ENCODE measurements at places on chromosomes 5 and 9.

DNA sequence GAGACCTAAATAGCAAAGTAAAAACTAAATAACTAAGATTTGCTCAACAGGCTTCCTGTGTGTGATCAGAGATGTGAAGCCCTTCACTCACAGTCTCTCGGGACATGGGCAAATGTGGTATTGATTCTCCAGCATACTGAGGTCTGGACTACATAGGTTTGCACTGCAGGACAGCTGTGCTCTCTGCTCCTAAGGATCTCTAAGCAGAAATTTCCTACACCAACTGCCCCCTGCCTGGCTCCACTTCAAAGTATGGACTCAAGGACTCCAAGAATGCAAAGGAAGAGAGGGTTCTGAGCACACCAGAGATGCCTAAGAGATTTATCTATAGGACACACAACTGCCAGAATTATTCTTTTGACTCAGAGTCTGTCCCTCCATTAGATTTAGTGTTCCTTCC, 487.2 kb downstream of the SEMA5A start:
- DNase-seq: no peak

DNA sequence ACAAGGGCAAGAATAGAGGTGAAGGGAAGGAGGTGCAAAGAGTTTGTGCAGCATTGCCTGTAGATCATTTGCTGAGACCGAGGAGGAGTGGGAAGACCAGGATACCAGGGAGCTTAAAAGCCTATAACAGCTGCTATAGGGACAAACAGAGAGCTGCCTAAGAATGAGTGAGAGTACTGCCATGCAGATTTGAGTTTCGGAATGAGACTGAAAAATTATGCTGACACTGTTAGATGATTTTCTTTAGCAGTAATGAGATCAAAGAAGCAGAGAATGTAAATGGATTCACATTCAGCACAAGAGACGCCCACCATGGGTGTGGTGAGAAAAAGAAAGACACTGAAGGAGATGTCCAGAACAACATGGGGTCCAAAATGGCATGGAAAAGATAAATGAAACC, 69.7 kb downstream of the EPB41L4A start:
- no peak for DNase-seq

DNA sequence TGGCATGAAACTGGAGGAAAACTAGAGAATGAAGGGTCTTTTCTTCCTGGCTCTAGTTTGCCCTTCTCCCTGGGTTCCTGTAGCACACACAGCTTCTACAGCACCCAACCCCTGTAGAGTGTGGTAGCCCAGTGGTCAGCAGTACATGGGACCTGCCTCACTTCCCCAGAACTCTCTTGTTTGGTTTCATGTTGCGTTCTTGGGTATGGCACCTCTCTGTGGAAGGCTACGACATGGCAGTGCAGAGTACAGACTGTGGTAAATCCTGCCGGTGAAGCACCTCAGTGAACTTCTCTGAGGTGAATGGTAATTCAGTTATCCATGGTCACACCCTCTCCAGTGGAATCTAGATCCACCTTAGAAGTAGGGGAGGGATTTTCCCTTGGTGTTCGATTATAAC, 105.5 kb downstream of the TLR4 start:
- no peak for DNase-seq

DNA sequence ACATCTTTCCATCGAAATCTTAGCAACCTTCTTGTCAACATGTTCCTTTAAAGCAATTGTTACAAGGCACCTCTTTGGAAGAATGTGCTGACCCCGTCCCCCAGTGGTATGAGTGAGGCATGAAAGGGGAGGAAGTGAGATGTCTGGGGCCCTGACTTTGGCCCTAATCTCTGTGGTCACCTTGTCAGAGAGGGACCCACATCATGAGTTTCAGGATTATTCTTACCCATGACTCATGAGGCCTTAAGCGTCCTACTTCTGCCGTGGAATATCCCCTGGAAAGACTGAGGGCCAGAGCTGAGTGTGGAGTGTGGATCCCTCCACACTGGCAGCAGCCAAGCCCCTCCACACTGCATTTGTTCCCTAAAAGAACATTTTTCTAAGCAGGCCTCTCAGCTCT, 81.2 kb downstream of the FSTL4 start:
- no peak for DNase-seq

DNA sequence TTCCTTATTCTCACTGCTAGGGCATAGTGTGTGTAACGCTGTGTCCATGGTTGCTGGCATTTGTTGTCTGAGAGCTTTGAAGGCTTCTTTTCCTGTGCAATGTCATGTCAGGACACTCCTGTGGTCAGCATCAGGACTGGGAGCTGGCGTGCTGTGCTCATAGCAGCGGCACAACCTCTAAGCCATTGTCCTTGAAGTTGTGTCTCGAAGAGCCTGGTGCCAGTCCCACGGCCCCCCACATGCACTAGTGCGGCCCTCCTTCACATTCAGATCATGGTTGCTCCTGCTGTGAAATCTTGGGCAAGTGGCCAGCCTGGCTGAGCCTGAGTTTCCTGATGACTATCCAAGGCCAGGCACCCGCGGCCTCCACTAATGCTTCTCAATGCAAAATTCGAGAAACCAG, 32.4 kb downstream of the PDZD2 start:
- DNase-seq: no peak

GRCh38 chr5:37554938-37555337, 175.8 kb downstream of the WDR70 start:
- DNase-seq: no peak

- peak; percentile 87 for DNase-seq
Observed at GRCh38 chr9:2015581-2016407, 647 bp downstream of the SMARCA2 start.

- DNase-seq: no peak
Observed at GRCh38 chr5:58582019-58582802, 664 bp upstream of the RAB3C start.

- DNase-seq: no peak
Observed at GRCh38 chr5:72448368-72448767, 58.8 kb downstream of the ZNF366 start.

DNA sequence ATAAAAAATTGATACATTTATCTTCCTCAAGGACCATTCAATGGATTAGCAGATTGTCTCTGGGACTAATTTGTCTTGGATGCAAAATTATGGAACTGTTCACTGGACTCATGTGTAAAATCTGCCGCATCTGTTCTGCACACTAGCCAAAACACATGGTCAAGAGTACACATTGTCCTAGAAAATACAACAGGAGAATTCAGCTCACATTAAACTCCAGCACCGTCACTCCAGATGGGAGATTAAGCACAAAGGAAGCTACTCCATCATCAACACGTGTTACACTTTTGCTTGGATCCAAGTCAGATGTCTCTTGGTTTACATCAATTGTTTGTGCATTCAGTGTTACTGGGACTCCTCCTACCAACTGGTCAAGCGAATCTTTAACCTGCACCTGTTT, 28.8 kb downstream of the C5 start:
- no peak for DNase-seq

GRCh38 chr9:115289757-115290208, 171.8 kb upstream of the TNC start:
- no peak for DNase-seq

DNA sequence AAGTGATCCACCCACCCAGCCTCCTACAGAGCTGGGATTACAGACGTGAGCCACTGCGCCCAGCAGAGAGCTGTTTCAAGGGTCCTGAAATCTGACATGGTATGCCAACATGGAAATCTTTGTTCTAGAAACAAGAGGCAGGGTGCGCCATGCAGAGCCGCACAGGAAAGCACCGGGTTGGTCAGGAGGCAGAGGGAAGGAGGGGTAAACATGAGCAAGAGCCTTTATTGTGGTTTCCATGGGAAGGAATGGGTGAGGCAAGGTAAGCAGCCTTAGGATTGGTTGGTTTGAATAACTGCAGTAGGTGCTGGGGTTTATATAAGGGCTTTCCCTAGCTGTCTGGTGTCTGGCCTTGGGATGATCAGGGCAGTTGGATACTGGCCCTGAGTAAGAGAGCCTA, 5.5 kb upstream of the EXOSC2 start:
- no peak for DNase-seq

GRCh38 chr9:108382310-108382709, 473.5 kb downstream of the ACTL7B start:
- DNase-seq: no peak
